WTC11 (cell line): ENCODE measurements at places on chromosomes 2 and 18. TPM values are rescaled to one million over a fixed set of nuclear protein-coding genes. Genes with fewer than 3 reads are reported as not detected.

ERFE gene
- 4.5 to 6.3 TPM (median 6.0 TPM) in 3 replicates for total RNA-seq

SLC40A1 gene
- total RNA-seq, result 0.53 to 0.76 TPM (median 0.57 TPM) in 3 replicates

MERTK gene
- 5.7 to 7.3 TPM (median 6.9 TPM) in 3 replicates for total RNA-seq

GRCh38 chr2:176111309-176111663 lies 4.2 kb downstream of the HOXD11 start:
- peaks cover 98% of the 10 kb centered on the region for H3K27me3 ChIP-seq
- DNase-seq, result peak; percentile 80

GRCh38 chr2:135903650-135904049 lies 27.4 kb upstream of the MCM6 start:
- no peak for DNase-seq
- H3K27me3 ChIP-seq, result no peaks in the 10 kb centered on the region
- H3K4me3 ChIP-seq, result no peak overlapping the region
- H3K4me1 ChIP-seq, result peaks cover 10% of the 10 kb centered on the region
- peaks cover 21% of the 10 kb centered on the region for H3K36me3 ChIP-seq
- H3K27ac ChIP-seq, result no peak overlapping the region

GRCh38 chr2:32711219-32711618 lies 83.4 kb downstream of the TTC27 start:
- no peak for DNase-seq
- no peak overlapping the region for H3K4me3 ChIP-seq
- H3K27ac ChIP-seq, result no peak overlapping the region
- H3K36me3 ChIP-seq, result peaks cover 11% of the 10 kb centered on the region

DNA sequence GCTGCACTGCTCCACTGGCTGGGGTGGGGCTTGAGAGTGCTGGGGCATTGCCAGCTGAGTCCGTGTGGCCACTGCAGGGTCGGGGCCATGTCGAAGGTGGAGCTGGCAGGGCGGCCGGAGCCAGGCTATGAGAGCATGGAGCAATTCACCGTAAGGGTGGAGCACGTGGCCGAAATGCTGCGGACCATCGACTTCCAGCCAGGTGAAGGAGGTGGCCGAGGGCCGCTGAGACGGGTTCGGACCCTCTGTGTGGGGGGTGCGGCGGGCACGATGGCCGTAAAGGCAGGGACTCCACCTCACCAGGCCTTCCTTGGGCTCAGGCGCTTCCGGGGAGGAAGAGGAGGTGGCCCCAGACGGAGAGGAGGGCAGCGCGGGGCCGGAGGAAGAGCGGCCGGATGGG lies 2.1 kb downstream of the UCN start:
- peaks cover 53% of the 10 kb centered on the region for H3K27me3 ChIP-seq
- DNase-seq, result no peak
- peaks cover 8% of the 10 kb centered on the region; the same call in 1 of the 2 replicates for H3K4me1 ChIP-seq
- peak overlapping the region; percentile 62 for H3K4me3 ChIP-seq
- no peak overlapping the region for H3K27ac ChIP-seq

DNA sequence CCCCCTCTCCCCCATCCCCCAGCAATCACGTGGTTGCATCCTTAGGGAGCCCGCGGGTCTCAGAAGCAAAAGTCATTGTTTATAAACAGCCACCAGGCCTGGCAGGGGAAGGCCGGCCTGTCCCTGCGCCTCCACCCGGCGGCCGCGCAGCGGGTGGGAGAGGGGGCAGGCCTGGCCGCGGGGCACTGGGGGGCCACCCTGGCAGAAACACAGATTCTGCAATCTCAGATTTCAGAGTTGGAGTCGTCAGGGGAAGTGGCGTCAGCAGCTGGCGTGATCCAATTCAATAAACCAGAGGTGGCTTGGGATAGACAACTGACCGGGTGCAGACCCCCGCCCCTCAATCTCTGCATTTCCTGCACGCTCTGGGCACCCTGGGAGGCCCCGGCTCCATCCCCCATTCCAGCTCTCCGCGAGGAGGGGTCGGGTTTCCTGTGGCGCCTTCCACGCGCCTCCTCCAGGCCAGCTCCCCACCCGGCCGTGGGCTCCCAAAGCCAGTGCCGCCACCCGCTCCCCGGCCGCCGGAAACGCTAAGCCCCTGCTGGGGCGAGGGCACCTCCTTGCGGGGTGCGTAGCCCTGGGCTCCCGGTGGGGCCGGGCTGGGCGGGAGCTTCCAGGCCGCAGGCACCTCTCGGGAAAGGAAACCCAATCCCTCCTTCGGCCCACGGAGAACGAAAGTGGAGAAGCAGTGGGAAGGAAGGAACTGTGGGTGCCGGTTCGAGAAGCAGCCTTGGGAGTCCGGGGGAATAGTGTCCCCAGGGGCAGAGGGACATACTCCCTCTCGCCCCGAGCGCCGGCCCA lies 1.1 kb downstream of the BIN1 start:
- H3K27me3 ChIP-seq, result peaks cover 3% of the 10 kb centered on the region; the same call in 1 of the 2 replicates
- no peak overlapping the region for H3K27ac ChIP-seq
